ENCODE measurements at places on chromosomes 2 and 18.
A peak's percentile ranks its signal among the peaks of the same experiment; 100 is the strongest.

GRCh38 chr2:236047886-236048540 lies 120.2 kb downstream of the GBX2 start:
- DNase-seq = no peak

DNA sequence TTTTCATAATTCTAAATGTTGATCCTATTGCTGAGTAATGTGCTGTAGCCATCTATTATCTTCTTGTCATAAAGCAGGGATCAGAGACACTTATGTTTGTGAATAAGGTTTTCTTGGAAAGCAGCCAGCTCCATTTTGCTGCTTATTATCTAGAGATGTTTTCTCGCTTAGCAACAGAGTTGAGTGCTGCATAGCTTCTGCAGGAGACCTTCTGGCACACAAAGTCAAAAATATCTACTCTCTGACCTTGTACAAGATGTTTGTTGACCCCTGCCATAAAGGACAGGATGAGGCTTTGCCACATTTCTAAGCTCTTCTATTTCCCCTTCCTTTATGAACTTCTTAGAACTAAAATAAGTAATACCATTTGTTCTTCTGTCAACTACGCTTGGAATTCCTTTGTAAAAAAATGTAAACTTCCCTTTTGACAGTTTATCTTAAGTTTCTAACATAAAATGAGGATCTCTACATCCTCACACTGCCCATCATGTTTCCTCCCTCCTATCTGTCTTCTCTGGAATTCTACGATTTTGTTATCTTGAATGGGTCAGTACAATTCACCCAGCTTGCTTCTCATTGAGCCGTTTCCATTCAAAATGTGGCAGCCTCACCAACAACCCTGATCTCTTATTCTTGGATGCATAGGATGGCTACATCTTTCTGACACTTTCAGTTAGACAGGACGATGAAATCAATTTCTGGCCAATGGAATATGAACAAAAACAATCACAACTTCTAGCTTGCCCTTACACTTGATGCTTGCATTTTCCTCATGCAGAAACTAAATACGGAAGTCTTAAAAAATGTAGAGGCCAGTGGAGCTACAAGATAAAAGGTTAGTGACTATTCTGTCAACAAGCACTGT lies 1377.0 kb downstream of the SUCLG1 start:
- no peak for DNase-seq

DNA sequence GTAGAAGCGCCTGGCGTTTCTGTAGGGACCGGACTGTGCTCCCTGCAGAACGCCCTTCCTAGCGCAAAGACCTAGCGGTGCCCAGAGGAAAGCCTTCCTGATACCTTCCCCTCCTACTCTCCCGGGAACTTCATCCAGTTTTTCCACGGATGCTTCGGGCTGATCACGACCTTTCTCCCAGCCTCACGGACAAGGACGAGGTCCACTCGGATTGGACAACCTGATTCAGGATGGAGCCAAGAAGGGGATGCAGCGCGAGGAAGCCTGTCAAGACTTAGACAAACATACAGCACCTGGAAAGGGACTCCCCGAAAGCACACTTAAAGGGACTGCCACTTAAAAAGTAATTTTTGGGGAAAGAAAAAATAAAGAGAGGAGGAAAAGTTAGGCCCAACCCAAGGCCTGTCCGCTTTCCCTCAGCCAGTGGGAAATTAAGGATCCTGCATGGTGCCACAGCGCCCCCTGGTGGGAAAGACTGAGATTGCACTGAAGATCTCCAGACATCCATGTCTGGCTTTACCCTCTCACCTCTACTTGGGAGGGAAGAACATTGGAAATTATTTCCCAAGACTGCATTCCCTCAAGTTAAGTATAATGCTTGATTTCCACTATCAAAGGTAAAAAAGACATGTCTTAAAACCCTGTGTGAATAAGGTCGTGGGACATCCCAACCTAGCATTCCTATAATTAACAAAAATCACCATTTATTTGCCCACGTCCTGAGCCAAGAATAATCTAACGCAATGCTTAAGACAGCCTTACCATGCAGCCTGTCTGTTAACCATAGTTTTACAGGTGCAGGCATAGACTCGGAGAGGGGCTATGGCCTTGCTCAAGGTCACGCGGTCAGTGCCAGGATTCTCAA lies 13.4 kb upstream of the COPS8 start:
- DNase-seq = peak; percentile 67

DNA sequence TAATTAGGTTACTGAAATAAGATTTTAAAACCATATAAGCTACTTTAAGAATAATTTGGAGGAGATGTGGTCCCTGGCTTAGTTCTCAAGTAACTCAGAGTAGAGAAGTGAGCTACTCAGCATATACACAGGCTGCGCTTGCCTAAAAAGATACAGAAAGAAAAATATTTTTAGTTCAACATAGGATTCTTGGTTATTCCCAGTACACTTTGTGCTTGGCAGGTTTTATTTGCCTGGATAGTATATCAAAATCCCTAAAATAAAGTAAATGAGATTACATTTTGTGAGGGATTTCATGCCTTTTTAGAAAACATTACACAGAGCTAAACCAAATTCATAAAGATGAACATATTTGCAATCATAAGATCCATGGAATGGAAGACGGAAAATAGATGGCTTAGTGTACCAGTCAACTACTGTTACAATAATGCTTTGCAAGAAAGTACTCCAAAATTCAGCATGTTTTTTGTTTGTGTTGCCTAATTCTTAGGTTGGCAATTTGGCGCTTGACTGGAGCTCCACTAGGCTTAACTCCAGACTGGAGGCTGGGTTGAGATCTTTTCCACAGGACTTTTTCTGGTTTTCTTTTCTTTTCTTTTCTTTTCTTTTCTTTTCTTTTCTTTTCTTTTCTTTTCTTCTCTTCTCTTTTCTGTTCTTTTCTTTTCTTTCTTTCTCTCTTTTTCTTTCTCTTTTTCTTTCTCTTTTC lies 600.5 kb upstream of the SYT4 start:
- DNase-seq = no peak
